Activated T-cell treated with anti-CD3 and anti-CD28 coated beads for 4 hours (primary cell): ENCODE measurements at places on chromosomes 7 and 10.

DNA sequence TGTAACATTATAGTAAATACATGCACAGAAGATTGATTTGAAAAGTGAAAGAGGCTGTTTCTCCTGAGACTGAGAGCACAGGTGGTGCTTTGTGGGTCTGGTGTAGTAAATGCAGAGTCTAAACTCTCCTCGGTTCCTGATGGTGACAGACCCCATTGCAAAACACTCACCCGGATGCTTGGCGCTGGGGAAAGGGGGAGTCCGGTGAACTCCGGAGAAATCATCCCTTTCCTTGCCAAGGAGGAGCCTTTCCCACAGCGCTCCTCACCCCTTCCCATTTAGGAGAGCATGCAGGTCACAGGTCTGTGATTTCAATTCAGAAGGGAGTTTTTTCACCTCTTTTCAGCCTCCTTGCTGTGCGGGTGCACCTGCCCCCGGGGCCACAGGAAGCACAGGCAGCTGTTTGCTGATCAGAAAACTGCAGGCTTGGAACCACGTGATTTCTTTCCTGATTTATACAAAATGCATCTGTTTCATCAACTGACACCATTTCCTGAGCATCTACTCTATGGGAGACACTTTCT, 75.6 kb upstream of the LYZL2 start:
- no peak for DNase-seq

DNA sequence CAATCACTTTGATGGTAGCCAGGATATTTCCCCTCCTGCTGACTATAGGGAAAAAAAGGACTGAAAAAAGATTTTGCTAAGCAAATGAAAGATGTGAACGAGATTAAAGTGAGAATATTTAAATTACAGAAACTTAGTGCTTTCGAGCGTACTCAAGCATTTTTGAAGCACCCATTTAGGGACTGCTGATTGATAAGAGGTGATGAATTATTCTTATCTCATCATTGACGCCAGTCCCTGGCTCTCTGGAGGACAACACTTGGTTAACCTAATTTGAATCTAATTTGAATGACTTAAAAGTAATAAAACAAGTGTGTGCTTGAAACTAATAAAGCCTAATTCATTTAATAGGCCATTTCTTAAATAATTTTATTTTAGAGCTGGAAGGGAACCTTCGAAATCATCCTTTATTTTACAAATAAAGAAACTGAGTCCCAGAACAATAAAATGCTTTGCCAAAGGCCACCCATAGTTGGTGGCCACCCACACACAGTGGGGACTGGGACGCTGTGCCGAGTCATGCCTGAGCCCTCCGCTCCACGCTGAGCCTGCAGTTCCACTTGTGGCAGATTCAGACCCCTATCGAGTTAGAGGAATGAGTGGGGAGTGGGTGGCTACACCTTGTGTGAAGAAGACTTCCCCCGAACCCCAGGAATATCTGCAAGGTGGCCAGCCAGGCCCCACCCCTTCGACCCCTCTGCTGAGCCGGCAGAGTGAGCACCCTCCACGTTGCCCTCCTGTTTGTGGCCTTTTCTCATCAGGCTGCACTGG, 61.1 kb upstream of the SAMD8 start:
- no peak for DNase-seq

GRCh38 chr10:124066126-124066700, 27.2 kb downstream of the CHST15 start:
- no peak for DNase-seq

- DNase-seq = no peak
Measured at GRCh38 chr7:131652934-131653333, 96.5 kb upstream of the PODXL start.

GRCh38 chr7:155682484-155682883, 38.0 kb downstream of the RBM33 start:
- DNase-seq = no peak

DNA sequence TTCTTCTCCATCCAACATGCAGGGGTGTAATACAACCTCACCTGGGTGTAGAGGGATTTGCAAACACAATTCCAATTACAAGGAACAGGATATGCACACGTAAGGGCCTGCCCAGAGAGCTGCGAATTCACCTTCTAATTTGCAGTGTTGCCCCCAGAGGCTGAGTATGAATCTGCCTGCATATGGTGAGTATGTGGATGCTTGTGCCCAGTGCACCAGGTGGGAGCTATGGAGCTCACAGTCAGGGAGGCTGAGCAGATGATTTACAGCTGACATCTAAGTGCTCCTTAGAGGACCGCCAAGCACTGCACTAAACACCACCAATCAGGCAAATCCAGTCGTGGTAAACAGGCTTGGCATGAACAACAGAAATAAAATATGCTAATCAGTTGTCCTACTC, 132.0 kb downstream of the RELN start:
- DNase-seq = no peak

- no peak for DNase-seq
Measured at GRCh38 chr10:124097883-124098282, 4.5 kb upstream of the CHST15 start.
